Left lobe of liver (tissue), 2 donors: ENCODE measurements at places on chromosomes 4 and X. TPM values are rescaled to one million over a fixed set of nuclear protein-coding genes. Genes with fewer than 3 reads are reported as not detected.

The ATP10D gene
- 9.3 TPM for total RNA-seq

The ERCC6L gene
- 0.08 TPM for total RNA-seq

The GPRIN3 gene
- 0.40 TPM for total RNA-seq

The NDP gene
- not detected for total RNA-seq

The ADH1B gene
- total RNA-seq, result 4,370 TPM

The GPR82 gene
- total RNA-seq, result 0.28 TPM

The PRR32 gene
- not detected for total RNA-seq

The FAM133A gene
- not detected for total RNA-seq

The NAA11 gene
- not detected for total RNA-seq

The PLRG1 gene
- total RNA-seq, result 28.3 TPM

The TMEM255A gene
- 0.05 TPM for total RNA-seq

The NWD2 gene
- not detected for total RNA-seq

The BST1 gene
- 3.7 TPM for total RNA-seq

The DRD5 gene
- total RNA-seq, result not detected

The FOXP3 gene
- total RNA-seq, result 0.65 TPM

The FGD1 gene
- total RNA-seq, result 1.1 TPM

The FHDC1 gene
- 0.28 TPM for total RNA-seq

The XAGE2 gene
- not detected for total RNA-seq

The G3BP2 gene
- 52.2 TPM for total RNA-seq

The RHOXF1 gene
- not detected for total RNA-seq

The NPY1R gene
- total RNA-seq, result 3.2 TPM

The CSAG3 gene
- not detected for total RNA-seq

The MND1 gene
- not detected for total RNA-seq

The TRIM60 gene
- total RNA-seq, result not detected

The PNMA6F gene
- not detected for total RNA-seq

The ASMT gene
- not detected for total RNA-seq

The YY2 gene
- 0.53 TPM for total RNA-seq

The PPBP gene
- total RNA-seq, result 1.4 TPM

The COL4A6 gene
- 0.08 TPM for total RNA-seq

The H2AZ1 gene
- 35.8 TPM for total RNA-seq

The POU3F4 gene
- not detected for total RNA-seq
